ENCODE measurements at places on chromosomes 6 and 20.

DNA sequence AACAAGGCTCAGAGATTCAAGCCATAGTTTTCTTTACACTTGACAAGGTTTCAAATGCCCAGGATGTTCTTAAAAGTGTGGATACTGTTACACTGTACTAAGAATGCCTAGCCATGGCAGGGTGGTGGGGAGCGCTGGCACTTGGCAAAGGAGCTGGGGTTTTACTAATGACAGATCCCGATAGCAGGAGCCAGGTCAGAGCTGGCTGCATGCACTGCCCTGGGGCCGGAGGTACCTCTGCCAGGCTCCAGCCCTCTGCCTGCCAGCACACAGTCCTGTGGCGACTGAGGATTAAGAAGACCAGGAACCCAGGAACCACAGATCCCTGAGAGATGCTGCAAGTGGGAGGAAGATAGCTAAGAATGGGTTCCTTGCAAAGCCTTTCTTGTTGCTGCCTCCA, 260.3 kb downstream of the ALDH8A1 start:
- DNase-seq: no peak

GRCh38 chr20:19347943-19348456, 135.6 kb downstream of the SLC24A3 start:
- DNase-seq: no peak

GRCh38 chr6:9620263-9620662, 794.6 kb downstream of the TFAP2A start:
- DNase-seq: no peak

DNA sequence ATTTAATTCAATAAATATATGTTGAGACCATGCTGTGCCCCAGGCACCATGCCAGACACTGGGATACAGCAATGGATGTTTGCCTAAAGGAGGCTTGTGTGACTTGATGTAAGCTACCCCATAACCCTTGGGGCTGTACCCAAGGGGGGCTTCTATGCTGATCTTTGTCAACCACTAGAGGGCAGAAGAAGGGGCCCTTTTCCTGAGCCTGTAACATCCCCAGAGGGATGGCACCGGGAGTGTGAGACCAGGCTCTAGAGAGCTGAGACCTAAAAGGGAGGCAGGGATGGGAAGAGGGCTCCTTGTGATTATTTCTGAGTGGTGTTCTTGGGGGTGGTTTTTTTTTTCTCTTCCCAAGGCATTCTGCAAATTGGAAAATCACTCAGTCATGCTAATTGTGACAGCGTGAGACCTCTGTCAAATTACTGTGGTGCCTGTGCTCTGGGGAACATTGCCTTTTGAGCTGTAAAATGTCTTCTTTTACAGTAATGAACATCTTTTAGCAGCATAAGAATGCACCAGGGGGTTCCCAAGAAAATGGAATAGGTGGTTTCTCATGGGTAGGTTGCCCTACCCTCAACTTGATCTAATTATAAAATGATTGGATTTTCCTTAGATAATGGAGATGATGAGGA, 138.7 kb upstream of the SLC24A3 start:
- no peak for DNase-seq

DNA sequence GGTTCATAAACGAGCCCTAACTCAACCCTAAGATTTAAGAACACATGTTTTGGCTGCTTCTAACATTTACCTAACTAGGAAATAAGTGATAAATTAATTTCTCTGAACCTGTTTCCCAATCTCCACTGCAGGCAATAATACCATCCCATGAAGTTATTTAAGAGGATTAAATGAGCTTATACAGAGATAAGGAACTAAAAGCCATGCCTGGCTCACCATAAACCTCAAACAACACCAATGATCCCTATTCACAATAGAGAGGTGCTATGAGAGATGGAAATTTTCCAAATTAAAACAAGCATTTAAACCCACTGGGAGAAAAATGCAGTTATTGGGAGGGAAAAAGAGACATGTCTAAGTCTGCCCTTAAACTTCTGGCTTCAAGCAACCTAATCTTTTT, 33.9 kb upstream of the KLHL31 start:
- no peak for DNase-seq

GRCh38 chr6:106913111-106913510, 61.4 kb downstream of the CD24 start:
- DNase-seq: no peak

GRCh38 chr6:43242908-43243663, at the start of gene TTBK1:
TTBK1 (plus strand) TSS chr6:43243481; CDS start chr6:43246661, 3,180 bp downstream.
- DNase-seq: no peak

DNA sequence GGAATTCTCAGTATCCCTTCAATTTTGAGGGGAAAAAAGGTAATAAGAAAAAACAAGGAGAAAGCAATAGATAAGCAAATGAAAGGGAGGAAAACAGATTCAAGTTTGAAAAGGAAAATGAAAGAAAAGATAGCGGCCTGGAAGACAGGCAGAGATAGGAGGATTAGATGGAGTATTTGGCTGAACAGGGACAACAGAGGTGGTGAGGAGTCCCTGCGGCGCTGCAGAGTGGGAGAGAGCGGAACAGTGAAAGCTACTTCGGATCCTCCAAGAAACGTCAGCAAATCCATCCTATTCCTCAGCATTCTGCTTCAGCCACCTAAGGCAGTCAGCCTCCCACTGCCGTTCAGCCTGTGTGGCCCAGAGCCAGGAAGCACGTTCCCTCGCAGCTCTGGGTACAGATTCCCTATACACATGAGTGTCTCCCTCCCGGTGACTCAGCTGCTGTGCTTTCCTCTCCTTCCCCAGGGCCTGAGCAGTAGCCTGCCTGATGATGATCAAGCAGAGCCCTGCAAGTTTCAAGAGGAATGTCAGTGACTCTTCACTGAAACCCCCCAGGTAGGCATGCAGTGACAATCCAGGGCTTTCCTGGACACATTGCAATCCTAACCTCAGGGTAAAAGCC, 43.4 kb upstream of the CDYL start:
- DNase-seq: no peak

DNA sequence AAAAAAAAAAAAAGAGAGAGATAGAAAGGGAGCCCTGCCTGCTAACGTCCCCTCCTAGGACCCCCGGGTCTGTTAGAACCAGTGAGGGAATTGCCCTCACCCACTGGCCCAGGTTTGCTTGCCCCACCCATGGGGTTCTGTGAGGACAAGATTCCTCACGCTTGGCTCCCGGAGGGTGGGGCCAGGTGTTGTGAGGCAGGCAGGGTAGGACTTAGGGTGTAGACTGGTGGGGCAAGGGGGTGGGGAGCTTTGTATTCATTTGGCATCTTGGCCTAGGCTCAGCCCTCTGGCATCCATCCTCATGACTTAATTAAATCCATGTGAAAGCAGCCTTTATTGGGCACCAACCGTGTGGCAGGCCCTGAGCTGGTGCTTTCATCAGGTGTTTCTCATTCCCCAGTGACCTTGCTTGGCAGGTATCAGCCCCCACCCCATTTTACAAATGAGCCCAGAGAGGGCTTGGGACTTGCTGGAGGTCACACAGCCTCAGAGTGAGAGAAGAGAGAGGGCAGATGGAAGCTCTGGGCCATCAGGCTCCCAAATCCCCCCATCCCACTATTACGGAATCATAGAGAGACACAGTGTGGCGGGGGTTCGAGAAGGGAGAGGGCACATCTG, 19.0 kb downstream of the RAB44 start:
- no peak for DNase-seq

GRCh38 chr20:5770231-5770986, 20.2 kb downstream of the SHLD1 start:
- DNase-seq: no peak

GRCh38 chr6:14089224-14089623, 28.3 kb upstream of the CD83 start:
- DNase-seq: no peak

GRCh38 chr6:47476781-47477496, 650 bp upstream of the CD2AP start:
- DNase-seq: no peak

DNA sequence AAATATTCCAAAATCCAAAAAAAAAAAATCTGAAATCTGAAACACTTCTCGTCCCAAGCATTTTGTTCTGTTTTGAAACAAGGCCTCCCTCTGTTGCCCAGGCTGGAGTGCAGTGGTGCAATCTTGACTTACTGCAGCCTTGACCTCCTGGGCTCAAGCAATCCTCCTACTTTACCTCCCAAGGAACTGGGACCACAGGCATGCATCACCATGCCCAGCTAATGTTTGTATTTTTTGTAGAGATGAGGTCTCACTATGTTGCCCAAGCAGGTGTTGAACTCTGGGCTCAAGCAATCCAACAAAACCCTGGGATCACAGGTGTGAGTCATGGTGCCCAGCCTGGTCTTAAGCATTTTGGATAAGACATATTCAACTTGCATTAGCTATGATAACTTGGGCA, 13.6 kb downstream of the SESN1 start:
- DNase-seq: no peak

- DNase-seq: no peak
Observed at GRCh38 chr6:151341476-151342195, 49.7 kb downstream of the ZBTB2 start.

DNA sequence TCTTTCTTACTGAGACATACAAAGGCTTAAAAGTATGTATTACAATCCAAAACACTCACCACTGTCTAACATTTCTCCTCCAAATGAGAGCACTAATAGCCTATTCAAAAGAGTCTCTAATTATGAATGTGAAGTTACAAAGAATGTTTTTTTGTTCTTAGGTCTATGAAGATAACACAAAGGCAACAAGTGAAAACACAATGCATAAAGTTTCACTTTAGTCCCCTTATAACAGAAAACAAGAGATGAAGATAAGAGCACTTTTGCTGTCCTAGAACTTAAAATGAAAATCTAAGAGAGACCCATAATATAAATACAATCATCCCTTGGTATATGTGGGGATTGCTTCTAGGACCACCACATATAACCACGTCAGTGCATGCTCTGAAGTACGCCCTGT, 25.6 kb downstream of the ITCH start:
- DNase-seq: no peak

DNA sequence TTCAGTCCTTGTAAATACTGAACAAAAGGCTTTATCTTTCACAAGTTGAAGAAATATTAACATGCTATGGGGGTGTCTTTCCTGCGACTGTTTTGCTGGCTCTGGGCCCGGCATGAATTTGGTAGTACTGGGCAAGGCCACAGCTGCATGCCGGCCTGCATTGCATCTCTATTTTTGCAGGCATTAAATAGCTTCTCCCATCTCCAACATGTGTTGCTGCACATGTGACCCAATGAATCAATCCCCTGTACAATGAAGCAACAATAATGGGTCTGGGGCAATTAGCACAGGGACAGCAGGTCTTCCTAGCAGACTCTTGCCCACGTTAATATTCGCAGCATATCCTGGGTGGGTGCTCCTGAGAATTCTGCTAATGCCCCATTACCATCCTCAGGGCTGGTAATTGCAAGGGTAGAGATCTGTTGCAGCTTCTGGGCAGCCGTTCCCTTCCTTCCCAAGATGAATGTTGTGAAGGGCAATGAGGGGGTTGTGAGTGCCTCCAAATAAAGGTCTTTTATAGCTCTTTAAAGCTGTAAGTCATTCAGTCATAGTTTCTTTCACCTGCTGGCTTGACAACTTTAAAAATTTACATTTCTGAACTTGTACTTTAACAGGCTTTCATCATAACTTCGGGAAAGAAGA, 24.3 kb upstream of the CDYL start:
- DNase-seq: no peak

DNA sequence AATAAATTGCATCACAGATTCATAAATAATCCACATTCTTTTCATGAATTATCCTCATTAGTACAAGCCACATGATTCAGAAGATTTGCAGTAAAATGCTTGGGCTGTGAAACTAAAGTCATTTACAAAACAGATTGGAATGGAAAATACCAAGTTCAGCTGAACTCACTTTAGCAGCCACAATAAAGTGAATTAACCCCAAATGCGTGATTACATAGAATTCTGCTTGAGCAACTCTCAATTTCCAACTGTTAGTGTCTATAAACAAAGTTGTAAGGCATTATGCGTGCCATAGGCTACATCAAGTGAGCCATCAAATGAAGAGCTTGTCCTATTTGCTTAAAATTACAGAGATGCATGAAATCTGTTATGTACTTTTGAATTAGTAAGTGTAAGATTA, 60.4 kb upstream of the GFRAL start:
- no peak for DNase-seq

- DNase-seq: no peak
Observed at GRCh38 chr6:76792394-76792793, 670.9 kb downstream of the HTR1B start.

DNA sequence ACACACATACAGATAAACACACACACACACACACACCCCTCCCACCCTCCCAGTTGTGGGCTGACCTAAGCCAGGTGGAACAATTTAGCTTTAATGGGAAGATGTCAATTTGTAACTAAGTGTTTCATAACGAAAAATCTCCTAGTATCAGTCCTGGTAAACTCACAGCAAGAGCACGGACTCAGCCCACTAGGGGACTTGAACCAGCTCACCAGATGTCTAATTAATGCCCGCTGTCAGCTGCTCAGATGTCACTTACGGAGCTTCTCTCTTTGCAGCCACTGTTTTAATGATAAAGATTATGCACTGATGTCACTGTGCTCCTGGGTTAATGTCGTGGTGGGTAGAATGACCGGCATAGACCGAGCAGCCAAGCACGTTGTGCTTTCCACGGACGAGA, 116.6 kb upstream of the INSM1 start:
- DNase-seq: no peak

- DNase-seq: no peak
Observed at GRCh38 chr6:122207794-122208193, 191.7 kb upstream of the HSF2 start.

- peak; percentile 38 for DNase-seq
Observed at GRCh38 chr20:61120595-61121515, 131.2 kb upstream of the CDH4 start.

DNA sequence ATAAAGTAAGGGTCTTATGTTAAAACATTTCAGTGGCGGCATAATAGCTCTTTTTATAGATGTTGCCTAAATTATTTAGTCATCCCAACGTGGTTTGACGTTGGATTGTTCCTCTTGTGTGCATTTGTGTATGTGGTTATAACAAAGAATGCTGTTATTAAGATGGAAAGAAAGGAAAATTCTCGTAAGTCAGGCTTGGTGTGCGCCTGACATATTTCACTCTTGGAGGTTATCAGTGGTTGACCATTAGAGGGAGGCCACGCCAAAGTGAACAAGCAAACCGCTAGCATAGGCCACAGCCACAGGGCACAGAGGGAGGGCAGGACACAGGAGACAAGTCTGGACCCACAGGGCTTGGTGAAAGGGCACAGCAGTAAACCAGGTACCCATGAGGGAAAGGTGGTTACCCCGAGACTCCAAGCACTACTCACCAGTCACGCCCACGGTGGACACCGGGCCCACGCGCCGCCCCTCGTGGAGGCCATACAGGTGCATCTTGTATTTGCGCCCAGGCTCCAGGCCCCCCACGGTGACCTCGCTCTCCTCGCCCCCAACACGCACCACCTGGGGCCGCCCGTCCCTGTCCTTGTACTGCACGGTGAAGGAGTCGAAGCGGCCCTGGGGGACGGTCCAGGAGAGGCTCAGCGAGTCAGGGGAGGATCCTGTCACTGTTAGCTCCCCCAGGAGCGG, 22.9 kb downstream of the CYP21A2 start:
- DNase-seq: no peak

DNA sequence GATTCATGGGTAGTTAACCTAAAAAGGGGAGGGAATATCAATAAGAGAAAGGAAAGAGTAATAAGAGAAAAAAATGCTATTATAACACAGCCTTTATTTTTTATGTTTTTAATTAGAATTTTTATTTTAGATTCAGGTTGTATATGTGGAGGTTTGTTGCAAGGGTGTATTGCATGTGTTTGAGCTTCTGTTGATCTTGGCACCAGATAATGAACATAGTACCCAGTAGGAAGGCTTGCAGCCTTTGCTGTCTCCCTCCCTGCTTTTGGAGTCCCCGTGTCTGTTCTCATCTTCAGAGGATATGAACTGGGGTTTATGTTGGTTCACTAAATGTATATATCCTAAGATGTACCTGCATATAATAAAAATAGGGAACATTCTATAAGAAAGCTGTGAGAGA, 250.0 kb downstream of the UST start:
- DNase-seq: no peak

Measured in bone marrow (tissue), 2 donors.